ENCODE measurements at places on chromosomes 6 and 20.

DNA sequence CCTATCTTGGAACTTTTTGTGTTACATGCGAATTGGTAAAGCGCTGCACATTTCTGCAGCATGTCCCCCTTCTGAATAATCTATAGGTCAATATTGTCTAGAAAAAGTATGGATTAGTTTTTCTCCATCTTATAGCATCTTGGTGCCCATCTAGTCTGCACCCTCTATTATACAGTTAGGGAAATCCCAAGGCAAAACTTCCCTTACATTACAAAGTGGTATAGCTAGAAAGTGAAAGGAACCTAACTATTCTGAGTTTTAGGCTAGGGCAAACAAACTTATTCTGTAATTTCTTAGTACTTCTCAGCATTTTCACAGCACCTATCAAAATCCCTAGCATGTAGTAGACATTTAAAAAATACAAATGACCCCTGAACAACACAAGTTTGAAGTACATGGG, 133.5 kb upstream of the CCDC28A start:
- no peak for DNase-seq

GRCh38 chr6:38184585-38185080, 365.1 kb downstream of the ZFAND3 start:
- DNase-seq = no peak

DNA sequence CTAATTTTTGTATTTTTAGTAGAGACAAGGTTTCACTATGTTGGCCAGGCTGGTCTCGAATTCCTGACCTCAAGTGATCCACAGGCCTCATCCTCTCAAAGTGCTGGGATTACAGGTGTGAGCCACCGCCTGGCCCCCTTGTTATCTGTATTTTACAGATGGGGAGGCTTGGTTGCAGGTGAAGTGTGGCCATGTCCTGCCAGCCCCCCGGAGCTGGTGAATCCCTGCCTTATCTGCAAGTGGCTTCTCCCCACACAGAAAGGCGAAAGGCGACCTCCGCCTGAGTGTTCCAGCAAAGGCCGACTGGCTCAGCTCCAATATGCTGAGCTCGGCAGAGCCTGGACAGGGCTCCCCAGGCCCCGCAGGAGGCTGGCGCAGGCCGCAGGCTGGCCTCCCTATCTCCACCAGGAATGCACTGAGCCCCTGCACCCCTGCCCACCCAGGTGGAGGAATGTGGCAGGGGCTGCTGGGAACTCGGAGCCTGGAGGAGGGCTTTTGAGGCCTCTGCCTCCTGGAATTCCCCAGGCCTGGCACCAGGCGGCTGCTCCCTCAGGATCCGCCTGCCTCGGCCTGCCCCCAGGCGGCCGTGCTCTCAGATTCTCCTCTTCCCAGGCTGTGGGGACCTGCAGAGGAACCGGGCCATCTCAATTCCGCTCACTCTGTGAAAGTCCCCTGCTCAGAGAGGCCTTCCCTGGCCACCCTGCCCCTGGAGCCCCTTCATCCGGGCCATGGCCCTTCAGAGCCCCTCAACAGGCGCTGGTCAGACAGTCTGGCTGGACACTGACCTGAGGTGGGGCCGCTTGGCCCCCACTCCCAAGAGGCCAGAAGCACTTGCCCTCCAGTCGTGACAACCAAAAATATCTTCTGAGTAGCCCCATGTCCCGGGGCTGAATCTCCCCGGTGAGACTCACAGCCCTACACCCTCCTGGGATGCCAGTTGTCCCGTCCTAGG, 9.3 kb upstream of the LAMA5 start:
- DNase-seq = no peak

- DNase-seq = no peak
These were observed 16.4 kb upstream of the FAM83B start for GRCh38 chr6:54830216-54830615.

- no peak for DNase-seq
These were observed 387.1 kb upstream of the JARID2 start for GRCh38 chr6:14858808-14859207.
